ENCODE measurements at places on chromosomes 2 and 18.

DNA sequence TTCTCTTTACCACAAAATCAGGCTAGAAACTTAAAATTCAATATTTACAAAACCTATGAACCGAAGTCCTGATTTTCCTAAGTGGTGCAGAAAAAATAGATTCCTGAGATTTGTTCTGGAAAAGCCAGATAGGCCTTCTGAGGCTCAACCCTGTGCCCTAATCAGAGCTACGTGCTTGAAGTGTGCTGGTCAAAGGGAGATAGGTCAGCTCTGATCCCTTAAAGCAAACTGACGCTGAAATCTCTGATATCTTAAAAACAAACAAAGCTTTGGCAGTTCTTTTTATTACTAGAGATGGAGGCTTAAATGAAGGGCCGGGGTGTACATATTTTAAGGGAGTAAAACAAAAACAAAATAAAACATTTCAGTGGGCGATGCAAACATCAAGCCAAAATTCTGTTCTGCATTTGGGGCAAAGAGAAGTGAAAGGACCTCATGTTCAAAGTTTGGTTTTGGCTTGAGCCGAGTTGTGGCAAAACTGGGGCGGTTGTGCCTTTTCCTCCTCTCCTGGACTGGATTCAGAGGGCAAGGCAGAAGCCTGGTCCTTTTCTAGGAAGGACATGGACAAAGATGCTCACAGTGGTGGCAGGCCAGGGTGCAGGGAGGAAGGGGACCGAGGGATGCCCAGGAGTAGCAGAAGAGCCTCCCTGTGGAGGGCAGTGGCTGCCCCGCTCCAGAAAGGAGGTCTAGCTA lies 295.0 kb downstream of the CDCA7 start:
- DNase-seq: no peak

- no peak for DNase-seq
Observed at GRCh38 chr2:12862541-12862940, 145.8 kb downstream of the TRIB2 start.

GRCh38 chr2:170204298-170204951 lies 26.5 kb downstream of the MYO3B start:
- no peak for DNase-seq

- no peak for DNase-seq
Observed at GRCh38 chr2:136444323-136444722, 321.0 kb upstream of the THSD7B start.
